ENCODE measurements at places on chromosomes 7 and 10.

DNA sequence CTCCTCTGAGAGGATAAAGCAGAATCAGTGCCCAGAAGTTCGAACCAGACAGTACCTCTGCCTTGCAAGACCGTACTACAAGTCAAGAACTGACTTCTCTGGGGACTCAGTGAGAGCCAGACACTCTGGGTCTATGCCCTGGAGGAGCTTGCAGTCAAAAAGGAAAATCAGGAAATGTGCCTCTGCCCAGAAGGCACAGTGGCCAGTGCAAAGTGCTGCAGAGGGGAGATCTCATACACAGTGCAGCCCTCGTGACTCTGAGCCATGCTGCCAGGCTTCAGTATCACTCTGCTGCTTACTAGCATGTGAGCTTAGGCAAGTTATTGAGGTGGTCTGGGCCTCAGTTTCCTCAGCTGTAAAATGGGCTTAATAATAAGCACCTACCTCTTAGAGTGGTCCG lies 144.0 kb upstream of the NPY start:
- no peak for DNase-seq

DNA sequence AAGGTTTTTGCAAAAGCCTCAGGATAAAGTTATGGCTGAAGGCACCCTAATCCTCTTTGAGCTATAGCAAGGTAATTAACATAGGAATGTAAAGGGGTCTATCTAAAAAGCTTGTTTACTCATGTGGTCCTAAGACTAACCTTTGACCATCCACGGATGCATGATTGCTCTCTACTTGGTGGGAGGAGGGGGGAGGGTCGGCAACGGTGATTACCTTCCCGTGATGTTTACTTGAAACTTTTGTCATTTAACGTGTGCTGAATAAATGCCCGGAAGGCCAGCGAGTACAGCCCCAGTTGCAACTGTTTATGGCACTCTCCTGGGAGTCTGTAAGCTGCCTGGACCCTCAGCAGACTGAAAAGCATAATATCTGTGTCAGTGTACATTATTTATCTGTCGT lies 78.9 kb upstream of the GPR22 start:
- DNase-seq, result no peak

- DNase-seq, result no peak
These were observed 13.3 kb downstream of the RET start for GRCh38 chr10:43090188-43090587.

GRCh38 chr10:11178606-11179515 lies 161.2 kb downstream of the CELF2 start:
- DNase-seq, result peak; percentile 68

- DNase-seq, result no peak
These were observed 100.1 kb downstream of the ST7 start for GRCh38 chr7:117053432-117053831.

DNA sequence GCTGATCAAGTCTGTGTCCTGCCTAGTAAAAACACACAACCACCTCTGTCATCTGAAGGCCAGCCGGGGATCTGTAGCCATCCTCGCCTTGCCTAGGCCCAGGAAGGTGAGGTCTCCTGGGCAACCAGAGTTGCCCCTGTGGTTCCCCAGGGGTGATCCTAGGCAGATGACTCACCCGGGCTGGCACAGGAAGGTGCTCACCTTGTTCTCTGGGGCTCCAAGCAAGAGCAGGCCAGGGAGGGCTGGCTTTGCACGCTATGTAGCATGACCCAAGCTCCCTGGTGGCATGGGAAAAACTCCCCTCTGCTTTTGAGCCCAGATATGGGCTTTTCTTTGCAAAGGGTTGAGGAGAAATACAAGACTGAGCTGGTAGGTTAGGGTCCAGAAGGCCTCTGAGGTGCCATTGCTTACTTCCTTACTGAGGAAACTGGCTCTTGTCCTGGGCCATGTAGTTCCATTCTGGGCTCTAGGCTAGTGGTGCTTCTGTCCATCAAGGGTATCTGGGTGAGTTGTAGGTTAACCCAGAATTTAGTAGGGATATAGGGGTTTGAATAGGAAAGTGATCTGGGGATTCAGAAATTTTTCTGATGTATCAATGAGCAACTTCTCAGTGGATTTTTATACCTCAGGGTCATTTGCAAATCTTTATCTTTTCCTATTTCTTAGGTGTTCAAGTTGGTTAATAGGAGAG lies 112.0 kb downstream of the NT5C2 start:
- no peak for DNase-seq

DNA sequence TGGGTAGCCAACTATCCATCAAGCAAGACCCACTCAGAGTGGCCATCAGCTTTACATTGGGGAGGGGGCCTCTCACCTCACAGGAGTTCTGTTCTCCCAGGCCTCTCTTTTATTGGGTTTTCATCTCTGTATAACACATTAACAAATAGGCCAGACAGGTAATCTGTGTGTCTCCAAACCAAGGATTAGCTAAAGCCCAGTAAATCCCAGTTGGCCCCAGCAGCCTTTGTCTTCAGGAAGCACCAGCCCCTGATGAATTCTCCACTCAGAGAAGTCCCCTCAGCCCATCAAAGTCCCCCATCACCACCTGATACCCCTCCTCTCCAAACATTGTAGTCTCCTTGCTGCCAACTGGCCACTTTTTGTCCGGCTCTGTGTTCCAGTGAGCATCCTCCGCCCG lies 16.9 kb upstream of the SLF2 start:
- no peak for DNase-seq

DNA sequence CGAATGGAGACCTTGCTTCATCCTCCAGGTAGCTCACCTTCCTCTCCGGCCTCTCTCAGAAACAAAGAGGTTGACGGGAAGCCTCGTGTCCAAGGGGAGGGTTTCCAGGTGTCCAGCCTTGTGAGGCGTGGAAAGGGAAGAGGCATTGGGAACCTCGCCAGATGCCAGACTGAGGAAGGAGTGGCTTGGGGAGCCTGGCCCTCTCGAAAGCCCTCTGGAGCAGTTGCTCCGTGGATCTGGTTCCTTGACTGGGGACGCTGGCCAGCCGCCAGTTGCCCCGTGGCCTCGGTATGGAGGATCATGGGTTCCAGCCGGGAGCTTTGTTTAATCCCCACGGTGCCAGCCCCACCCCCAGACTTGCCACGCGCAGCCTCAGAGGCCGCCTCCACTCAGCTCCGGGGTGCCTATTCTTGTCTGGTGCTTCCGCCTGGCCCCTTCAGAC lies 30.3 kb upstream of the SUN1 start:
- no peak for DNase-seq

DNA sequence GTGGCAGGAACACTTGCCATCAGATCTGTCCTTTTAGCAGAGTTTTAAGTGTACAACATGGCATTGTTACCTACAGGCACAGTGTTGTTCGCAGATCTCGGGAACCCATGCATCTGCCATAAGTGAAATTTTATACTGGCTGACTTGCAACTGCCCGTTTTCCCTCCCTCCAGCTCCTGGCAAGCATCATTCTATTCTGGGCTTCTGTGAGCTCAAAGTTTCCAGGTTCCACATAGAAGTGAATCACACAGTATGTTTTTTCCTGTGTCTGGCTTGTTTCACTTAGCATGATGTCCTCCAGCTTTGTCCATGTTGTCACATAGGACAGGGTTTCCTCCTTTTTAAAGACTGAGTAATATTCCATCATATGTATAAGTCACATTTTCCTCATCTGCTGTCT lies 56.6 kb downstream of the C10orf143 start:
- DNase-seq, result no peak

DNA sequence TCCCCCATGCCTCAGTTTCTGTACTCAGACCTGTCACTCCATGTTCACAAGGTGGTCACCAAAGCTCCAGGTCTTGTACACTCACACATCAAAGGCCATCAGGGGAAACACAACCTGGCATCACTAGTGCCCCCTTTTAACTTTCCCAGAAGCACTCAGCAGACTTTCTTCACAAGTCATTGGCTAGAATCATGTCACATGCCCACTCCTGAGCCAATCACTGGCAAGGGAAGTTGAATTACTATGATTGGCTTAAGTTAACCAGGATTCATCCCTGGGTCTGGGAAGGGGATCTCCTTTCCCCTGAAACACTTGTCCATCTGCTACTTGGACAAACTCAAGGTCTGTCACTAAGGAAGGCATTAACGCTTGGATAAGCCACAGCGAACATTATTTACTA lies 193.8 kb upstream of the PLXNA4 start:
- DNase-seq, result no peak

Measured in stimulated activated CD8-positive, alpha-beta memory T cell treated with anti-CD3 and anti-CD28 coated beads, Interleukin-7, amount 100 ng/mL, for 1 hour (primary cell).